NCI-H524 (cell line): ENCODE measurements at places on chromosomes 4 and X.

GRCh38 chrX:29652484-29652883 is 562.9 kb upstream of the MAGEB2 start:
- no peak for DNase-seq

DNA sequence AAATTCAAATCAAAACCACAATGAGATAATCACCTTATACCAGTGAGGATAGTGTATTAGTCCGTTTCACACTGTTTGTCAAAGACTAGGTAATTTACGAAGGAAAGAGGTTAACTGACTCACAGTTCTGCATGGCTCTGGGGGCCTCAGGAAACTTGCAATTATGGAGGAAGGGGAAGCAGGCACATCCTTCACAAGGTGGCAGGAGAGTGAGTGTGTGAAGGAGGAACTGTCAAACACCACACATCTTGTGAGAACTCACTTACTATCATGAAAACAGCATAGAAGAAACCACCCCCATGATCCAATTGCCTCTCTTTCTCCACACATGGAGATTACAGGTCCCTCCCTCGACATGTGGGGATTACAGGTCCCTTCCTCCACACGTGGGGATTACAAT is 54.7 kb upstream of the TRPC5 start:
- no peak for DNase-seq

GRCh38 chr4:6221851-6222760 is 21.8 kb upstream of the JAKMIP1 start:
- peak; percentile 70 for DNase-seq

GRCh38 chr4:185117300-185117934 is 25.6 kb upstream of the SLC25A4 start:
- no peak for DNase-seq

GRCh38 chrX:109440475-109440874 is 41.4 kb downstream of the GUCY2F start:
- no peak for DNase-seq

DNA sequence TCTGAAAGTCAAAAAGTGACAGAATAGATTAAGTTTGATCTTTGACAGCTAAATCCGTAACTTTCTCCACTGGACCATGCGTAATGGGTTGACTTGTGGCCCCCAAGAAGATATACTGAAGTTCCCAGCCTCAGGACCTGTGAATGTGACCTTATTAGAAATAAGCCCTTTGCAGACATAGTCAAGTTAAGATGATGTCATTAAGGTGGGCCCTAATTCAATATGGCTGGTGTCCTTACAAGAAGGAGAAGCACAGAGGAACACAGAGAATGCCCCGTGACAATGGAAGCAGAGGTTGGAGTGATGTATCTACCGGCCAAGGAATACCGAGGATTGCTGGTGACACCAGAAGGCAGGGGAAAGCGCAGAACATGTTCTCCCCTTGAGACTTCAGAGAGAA is 14.4 kb downstream of the ENPP6 start:
- no peak for DNase-seq

DNA sequence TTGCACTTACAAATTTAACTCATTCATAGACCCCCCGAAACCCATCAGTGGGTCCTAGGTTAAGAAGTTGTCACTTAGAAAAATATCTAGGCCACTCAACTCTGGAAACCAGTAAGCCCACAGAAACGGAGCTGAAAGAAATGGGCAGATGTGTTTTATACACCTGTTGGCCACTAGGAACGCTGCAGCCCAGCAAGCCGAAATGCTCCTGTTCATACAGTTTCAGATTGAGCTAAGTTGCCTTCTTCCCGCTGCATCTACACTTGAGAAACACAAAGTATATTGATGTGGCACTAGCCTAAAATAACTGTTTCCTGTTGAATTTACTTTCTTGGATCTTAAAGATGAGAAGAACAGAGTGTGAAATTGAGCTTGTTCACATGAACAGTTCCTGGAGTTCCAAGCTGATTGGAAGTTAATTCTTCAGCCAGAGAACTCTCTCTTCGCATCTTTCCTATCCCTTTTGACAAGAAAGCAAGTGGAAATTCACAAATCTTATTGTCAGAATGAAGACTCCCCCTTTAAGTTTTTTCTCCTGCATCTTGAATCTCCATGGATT is 174.1 kb downstream of the RBMX2 start:
- peak; percentile 10 for DNase-seq

DNA sequence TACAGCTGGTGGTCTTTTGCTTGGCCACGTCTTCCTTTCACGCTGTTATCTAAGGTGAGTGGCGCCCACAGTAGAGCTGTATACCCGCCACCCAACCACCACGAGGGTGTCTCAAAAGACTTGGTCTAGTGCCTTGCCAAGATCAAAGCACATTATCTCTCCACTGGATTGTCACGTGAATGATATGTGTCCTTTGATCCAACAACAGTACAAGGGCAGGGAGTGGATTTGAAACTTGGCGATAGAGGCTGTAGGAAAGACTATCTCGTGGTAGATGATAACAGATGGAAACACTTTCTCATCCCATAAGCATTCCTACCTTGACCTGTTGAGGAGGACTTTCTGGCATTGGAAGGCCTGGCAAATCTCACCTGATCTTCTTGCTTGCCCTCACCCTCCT is 37.7 kb upstream of the BCLAF3 start:
- no peak for DNase-seq

DNA sequence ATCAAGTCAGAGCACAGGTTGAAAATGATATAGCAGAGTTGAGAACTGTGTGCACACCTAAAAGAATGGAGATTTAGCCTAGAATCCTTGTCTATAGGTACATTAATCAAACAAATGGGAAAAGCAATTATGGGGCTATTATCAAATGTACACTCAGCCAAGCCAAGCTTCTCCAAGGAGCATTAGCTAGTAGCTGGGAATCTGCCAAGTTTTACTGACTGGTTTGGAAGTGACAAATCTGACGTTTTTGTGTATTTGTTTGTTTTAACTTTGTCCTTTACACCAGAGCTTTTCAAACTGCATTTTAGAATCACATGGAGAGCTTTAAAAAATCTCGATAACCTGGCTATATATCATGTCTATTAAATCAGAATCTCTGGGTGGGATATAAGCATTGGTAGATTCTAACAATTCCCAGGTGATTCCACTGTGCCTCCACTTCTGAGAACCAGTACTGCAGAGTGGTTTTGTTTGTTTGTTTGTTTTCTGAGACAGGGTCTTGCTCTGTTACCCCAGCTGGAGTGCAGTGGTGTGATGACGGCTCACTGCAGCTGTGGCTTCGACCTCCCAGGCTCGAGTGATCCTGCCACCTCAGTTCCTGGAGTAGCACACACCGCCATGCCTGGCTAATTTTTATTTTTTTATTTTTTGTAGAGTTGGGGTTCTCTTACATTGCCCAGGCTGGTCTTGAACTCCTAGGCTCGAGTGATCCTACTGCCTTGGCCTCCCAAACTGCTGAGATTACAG is 279.8 kb downstream of the UNC5C start:
- no peak for DNase-seq

DNA sequence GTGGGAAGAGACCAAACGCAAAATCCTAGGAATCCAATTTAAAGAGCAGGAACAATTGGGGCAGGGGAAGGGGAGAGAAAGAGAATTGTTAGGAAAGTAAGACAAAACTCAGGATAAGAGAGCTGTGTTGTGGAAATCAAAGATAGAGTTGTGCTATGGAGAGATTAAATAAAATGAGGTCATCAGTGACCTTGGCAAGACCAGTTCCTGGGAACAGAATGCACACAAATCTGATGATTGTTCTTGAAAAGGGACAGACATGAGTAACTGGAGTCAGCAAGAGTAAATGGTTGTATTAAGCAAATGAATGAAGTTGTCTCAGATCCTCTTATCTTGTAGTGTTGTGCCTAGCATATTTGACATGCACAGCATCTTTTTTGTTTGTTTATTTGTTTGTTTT is 267.4 kb downstream of the IL1RAPL1 start:
- no peak for DNase-seq

- no peak for DNase-seq
These were observed 232.8 kb downstream of the TRIML1 start for GRCh38 chr4:188372058-188372457.

- DNase-seq = no peak
These were observed 32.3 kb upstream of the OCIAD2 start for GRCh38 chr4:48938831-48939230.

DNA sequence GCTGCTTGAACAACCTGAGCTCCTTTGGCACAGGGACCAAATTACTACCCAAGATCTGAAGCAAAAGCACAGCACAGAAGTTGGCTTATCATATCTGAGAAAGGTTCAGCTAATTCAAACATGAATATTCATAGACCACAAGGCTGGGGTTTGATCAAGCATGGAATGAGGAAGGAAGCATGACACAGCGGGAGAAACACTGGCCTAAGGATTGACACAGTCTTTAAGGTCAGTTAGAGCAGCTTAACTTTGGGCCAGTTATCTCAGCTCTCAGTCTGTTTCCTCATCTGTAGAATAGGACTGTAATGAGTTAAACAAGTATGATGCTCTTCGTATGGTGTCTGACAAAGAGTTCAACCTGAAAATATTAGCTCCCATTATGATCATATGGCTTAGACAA is 88.5 kb upstream of the CBR4 start:
- no peak for DNase-seq

GRCh38 chr4:121964958-121965357 is 13.1 kb upstream of the TRPC3 start:
- no peak for DNase-seq

- DNase-seq = no peak
These were observed 225.0 kb downstream of the QDPR start for GRCh38 chr4:17286752-17287460.

- no peak for DNase-seq
These were observed 12.2 kb upstream of the NWD2 start for GRCh38 chr4:37232315-37232714.

DNA sequence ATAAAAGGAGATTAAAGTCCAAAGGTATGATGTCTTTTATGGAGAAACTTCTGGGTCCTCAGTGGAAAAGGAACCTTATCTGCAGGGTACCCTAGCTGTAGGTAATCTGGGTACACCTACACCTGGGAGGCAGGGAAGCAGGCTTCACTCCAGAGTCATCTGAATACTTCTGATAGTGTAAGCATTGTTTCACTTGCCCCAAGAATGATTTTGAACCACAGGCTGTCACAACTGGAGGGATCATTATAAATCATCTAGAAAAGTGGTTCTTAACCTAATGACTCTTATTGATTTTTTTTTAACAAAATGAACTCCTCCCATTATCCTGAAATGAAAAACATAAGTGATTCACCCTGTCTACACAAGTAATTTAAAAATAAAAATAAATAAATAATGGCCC is 44.0 kb upstream of the STK26 start:
- no peak for DNase-seq

- no peak for DNase-seq
These were observed 230.7 kb downstream of the NR3C2 start for GRCh38 chr4:148211533-148211932.

DNA sequence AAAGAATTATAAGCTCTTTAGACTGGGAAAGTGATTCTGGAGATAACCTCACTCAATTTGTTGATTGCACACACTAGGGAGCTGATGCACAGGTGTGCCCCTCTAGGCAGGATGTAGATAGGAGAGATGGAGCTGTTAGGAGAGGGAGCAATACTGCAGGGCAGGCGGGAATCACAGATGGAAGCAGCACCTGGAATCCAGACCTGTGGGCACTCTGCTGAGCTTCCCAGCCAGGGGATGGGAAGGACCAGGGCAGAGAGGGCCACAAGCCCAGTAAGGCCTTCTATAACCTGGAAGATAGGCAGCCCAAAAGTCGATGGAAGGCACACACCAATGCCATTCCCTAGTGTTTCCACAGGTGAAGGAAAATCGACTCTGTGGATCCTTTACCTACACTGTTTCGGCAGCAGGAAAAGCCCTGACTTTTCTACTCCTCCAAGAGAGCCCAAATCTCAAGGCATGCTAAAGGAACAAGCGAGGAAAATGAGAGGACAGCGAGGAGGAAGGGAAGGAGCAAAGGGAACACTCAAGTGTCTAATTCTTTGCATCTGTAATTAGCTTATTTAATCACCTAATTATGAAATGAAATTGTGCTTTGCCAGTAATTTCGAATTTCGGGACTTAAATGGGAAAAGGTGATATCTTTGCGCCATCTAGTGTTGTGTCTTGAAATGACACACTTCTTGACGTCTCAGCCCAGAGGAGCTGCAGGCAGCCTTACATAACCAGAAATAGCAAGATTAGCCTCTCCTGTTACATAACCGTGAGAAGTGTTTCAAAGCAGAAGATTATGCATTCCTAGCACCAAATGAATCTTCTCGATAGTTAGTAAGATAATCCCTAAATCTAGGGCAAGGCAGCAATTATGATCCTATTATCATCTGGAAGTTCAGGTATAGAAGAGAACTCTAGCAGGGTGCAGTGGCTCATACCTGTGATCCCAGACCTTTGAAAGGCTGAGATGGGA is 31.0 kb upstream of the TLR3 start:
- peak; percentile 34 for DNase-seq

DNA sequence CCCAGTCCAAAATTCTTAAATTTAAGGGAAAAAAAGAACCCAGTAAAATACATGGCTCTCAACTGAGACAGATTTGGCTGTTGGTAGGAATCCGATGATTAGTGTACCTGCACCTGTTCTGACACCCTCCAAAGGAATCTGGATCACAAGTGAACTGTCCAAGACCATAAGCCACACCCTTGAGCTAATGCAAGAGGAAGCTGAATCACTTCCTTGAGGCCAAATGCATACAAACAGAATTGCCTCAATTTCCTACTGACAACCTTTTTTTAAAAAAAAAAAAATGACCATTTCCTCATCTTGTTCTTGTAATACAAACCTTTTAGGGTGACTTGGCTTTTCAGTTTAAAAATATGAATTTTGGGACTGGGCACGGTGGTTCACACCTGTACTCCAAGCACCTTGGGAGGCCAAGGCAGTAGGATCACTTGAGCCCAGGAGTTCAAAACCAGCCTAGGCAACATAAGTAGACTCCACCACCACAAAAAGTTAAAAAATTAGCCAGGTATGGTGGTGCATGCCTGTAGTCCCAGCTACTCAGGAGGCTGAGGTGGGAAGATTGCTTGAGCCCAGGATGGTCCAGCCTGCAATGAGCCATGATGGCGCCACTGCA is 10.7 kb upstream of the FBXL5 start:
- no peak for DNase-seq

DNA sequence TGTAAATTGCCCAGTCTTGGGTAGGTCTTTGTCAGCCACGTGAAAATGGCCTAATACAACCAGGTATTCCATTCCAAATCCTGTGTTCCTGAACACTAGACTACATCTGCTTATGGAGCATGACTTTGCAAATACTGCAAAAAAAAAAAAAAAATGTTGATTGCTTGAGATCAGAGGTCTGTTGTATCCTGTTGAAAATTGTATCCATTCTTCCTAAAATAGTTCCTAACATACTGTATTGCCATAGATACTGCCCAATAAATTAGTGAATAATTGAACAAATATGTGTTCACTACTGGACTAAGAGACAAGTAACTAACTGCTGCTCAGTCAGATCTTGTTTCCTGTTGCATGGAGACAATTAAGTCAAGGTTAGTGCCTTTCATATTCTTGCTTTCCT is 164.3 kb upstream of the PABPC4L start:
- no peak for DNase-seq

DNA sequence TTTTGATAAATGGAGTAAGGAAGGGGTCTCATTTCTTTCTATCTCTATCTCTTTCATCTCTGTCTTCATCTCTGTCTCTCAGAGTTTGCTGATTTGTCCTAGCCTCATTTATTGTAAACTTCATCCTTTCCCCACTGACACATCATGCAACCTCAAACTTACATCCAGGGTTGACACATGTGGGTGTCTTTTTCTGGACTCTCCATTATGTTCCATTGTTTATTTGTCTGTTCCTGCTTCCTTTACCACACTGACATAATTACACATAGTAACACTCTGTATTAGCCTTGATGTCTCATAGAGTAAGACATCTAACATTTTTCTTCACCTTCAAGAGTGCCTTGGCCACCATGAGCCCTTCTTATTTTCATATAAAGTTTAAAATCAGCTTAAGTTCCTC is 8.1 kb upstream of the SRD5A3 start:
- no peak for DNase-seq
